ENCODE measurements at places on chromosomes 16 and 17.
A peak's percentile ranks its signal among the peaks of the same experiment; 100 is the strongest.

DNA sequence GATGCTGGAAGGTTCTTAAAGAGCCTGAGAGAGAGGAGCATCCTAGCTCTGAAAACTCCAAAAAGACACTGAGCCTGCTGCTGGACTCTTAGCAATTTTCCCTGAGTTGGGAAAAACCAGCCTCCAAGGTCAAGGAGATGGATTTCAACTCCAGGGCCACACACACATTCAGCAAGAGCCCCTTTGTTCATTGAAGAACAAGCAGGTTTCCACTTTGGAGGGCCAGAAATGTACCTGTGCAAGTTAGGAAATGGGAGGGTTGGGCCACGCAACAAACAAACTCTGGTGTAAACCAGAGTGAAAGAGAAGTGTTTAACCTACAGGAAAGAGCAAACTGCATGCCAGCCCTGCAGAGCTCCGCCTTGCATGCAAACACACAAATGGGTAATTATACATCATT is 264.8 kb upstream of the RPL38 start:
- no peak for DNase-seq

- peak; percentile 25 for DNase-seq
Measured at GRCh38 chr17:79294459-79295071, 219.9 kb downstream of the ENGASE start.

DNA sequence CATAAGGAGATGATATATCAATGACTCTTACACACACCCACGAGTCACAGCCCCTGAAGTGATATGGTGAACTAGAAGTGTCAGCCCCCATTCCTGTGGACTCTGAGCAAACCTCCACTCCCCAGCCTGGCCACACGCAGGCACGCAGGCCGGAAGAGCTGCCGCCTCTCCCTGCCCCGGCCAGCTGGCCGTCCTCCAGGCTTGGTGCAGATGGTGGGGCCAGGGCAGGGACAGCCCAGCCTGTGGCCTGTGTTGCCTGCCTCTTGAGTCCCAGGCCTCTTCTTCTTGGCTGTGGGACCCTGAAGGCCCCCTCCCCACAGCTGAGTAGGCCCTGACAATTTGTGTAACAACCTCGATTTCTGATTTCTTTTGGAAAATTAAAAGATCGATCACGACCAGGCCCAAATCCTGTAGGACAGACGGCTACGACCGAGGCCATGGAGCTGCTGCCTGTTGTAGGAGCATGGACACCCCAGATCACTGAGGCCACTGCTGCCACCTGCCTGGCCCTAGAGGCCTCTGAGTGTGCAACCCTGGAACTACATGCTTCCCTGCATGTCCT is 10.0 kb upstream of the MPRIP start:
- DNase-seq: no peak

GRCh38 chr16:80914379-80915078 is 92.2 kb downstream of the CMC2 start:
- DNase-seq: no peak

GRCh38 chr16:67967183-67967957 is 1.1 kb downstream of the SLC12A4 start:
- DNase-seq: no peak

DNA sequence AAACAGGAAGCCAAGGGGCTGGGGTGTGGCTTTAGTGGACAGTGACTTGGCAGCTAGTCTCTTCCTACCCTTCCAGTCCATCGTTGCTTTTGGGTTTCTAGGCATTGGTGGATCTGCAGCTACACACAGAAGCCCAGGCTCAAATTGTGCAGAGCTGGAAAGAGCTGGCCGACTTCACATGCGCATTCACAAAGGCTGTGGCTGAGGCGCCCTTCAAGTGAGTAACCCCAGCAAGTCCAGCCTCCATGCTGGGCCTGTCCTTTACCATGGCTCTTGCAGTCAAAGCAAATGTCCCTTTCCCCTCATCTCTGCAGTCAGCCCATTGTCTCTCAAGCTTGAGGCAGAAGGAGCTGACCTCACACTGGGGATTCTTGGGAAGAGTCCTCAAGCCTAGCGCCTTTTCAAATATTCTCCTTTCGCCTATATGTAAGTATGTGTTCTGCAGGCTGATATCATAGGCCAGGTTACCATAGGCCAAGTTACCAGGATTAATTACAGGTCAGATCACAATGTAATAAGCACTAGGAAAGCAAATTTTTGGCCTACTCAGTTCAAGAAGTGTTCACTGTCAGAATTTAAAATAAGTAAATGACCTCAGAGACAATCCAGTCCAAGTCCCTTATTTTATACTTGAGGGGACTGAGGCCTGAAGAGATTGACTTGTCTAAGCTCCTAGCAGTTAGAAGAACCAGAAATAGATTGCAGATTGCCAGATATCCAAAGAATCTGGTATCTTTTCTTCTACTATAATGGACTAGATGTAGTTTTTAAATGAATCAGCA is 6.5 kb downstream of the EME1 start:
- DNase-seq: no peak

- DNase-seq: no peak
Measured at GRCh38 chr17:41624208-41625101, at the start of gene KRT17. KRT17 (minus strand) TSS chr17:41624575; CDS start chr17:41624509, 66 bp downstream.

DNA sequence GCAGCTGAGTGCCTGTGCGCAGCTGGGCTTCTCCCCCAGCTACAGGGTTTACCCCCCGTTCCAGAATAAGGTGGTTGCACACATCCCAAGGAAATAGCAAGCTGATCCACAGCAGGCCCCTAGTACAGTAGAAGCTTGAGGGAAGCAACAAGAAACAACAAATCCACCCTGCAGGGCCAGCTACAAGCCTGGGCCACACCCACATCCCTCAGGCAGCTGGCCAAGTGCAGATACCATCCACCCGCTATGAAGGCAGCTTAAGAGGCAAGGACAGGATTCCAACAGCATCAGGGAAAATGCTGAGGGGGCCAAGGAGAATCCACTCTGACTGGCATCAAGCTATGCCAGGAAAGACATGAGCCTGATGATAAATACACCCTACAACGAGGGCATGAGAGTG is 66.9 kb upstream of the RCVRN start:
- DNase-seq: no peak

DNA sequence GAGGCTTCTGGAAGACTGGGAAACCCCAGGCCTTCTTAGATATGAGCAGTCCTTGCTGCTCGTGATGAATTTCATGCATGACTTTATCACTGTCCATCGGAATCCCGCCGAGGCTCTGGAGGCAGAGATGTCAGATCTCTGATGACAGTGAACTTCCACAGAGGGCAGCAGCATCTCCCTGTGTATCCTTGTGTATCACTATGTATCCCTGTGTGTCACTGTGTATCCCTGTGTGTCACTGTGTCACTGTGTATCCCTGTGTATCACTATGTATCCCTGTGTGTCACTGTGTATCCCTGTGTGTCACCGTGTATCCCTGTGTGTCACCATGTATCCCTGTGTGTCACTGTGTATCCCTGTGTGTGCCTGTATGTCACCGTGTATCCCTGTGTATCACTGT is 160.2 kb upstream of the CHMP6 start:
- no peak for DNase-seq

DNA sequence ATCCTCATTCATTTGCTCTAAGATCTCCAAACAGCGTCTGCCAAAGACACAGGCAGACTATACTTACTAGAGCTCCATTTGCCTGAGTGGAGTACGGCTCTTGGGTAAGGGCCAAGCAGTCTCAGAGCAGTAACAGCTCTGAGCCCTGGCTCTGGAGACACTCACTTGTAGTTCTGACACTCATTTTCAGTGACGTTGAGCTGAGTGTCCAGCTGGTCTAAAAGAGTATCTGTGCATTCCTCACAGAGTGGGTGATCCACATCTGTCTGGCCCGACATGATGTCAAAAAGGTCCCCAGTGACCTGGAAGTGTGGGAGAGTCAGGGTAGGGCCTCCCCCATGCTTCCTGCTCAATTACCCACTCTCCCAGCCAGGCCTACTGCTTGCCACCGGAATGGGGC is 5.7 kb downstream of the BECN1 start:
- no peak for DNase-seq

DNA sequence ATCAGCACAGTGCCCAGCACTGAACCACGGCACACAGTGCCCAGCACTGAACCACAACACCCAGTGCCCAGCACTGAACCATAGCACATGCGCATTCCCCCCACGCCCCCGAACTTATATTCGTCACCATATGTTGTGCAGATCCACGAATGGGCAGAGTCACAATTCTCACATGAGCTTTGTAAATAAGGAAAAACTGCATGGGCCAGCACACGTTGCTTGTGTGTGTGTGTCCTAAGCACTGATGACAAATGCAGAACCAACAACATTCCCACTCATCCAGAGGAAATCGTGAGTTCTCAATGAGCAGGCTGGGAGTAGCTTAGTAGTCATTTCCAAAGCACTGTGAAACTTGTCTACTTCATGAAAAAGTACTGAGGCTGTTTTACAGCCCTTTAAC is 70.0 kb downstream of the ADCY9 start:
- DNase-seq: no peak

- DNase-seq: no peak
Measured at GRCh38 chr16:22369221-22369811, 5.1 kb downstream of the CDR2 start.

DNA sequence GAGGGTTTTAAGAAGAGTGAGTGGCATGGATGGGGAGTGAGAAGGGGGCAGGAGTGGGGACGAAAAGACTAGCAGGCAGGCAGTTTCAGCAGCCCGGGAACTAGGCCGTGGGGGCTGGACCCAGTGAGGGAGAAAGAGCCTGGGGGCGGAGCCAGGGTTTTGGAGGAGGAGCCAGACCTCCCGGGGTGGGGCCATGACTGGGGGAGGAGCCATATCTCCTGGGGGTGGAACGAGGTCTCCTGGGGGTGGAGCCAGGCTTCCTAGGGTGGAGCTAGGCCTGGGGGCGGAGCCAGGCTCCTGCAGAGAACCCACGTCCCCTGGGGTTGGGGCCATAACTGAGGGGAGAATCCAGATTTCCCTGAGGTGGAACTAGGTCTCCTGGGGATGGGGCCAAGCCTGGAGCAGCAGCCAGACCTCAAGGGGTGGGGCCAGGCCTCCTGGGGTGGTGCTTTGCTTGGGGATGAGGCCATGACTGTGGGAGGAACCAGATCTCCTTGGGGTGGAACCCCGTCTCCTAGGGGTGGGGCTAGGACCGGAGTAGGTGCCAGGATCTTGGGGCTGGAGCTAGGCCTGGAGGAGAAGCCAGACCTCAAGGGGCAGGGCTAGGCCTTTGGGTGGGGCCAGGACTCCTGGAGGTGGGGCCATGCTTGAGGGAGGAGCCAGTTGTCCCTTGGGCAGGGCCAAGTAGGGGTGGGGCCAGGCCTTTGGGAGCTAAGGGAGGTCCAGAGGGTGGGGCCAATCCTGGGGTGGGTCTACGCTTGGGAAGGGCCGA is 41.7 kb upstream of the JPH3 start:
- no peak for DNase-seq

DNA sequence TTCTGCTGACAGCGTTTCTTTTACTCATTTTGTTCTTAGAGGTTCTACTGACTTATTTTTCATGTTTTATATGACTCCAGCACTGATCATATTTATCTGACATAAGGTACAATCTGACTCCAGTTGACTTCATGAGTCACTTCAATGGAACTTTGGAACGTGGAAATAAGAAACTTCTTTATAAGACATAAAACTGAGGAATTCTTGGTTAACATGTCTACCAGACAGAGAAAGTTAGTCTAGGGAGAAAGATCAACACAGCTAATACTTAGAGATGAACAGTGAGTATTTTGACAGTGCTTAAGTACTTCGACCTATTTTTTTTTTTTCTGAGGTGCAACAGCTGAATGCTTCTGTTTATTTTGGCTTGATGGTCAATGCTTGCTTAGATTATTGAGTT is 679.5 kb downstream of the KCNJ2 start:
- DNase-seq: no peak

DNA sequence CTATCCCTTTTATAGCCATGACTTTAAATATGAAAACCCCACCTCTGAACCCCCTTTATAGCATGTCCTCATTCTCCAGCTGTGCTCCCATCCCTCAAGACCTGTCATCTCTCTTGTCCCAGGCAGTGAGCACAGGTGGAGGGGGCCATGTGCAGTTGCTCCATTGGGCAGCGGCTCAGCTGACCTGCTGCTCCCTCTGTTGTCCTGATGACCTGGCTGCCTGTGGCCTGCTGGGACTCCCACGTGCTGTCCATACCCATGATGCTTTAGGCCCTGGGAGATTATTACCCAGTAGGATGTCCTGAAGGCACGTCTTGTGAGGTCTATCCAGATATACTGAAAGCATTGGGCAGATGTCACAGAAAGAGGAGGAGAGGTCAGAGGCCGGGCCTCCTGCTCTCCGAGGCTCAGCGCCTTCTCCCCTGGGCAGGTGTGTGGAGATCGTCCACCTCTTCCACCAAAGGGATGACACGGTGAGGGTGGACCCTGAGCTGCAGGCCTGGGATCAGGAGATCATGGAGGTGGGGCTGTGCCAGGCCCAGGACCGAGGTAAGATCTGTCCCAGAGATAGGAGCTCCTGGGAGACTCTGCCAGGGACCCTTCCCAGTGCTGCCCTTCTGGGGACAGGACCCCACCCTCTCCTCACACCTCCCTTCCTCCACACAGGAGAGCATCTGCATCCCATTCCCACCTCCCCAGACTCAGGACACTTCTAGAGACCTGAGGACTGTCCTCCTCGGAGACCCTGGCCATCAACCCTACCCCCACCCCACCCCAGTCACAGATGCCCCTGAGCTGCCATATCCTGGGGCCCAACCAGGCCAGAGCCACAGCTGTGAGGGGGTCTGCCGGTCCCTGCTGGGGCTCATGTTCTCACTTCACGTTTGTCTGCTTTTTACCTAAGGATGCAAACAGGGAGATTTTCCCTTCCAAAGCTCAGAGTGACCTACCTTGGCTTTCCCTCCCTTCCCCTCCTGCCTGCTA is 58.0 kb downstream of the GOSR1 start:
- no peak for DNase-seq

- no peak for DNase-seq
Measured at GRCh38 chr16:68599586-68599985, 45.5 kb upstream of the CDH3 start.

DNA sequence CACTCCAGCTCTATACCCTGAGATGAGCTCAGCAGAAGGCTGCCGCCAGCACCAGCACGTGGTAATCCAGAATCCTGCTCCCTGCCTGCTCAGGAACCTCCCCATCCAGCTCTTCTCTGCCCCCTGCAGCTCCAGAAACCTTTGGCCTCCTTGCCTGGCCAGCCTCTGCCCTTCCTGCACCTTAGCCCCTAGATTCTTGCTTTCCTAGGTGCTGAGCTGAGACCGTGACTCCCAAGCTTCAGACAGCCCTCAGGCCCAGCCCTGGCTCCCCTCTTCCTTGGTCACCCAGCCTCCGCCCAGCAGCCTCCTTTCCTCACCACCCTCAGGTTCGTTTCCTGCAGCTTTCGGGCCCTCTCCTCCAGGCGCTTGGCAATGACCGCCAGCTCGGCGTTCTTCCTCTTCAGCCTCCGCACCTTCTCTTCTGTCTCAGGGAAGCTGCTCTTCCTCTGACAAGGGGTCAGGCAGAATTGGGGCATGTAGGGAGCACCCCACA is 2.6 kb downstream of the TSPOAP1 start:
- no peak for DNase-seq
